Activated CD4-positive, alpha-beta T cell treated with anti-CD3 and anti-CD28 coated beads, Interleukin-2, amount 50 U/mL, for 48 hours (primary cell): ENCODE measurements at places on chromosomes 1 and 21.

- peak; percentile 85 for DNase-seq
These were observed 27.2 kb upstream of the EPS8L3 start for GRCh38 chr1:109790735-109791494.

GRCh38 chr1:86068841-86069756, 87.5 kb downstream of the COL24A1 start:
- DNase-seq = no peak

GRCh38 chr1:99397029-99397428, 132.7 kb downstream of the PLPPR4 start:
- no peak for DNase-seq

DNA sequence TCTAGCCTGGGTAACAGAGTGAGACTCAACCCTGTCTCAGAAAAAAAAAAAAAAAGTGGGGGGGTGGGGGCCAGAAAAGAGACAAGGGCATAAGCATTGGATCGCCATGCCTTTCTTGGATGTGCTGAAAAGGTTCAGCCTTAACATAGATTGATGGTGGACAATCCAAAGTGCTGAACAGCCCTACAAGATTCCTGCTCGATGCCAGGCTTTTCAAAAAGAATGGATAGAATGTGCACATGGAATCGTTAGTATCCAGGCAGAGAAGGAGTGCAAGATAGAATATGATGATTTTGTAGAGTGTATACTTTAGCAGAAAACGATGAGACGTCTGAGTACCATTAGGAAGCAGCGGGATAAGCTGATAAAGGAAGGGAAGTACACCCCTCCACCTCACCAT, 10.9 kb upstream of the COA7 start:
- DNase-seq = no peak

GRCh38 chr1:206461602-206462455, 8.4 kb upstream of the IKBKE start:
- peak; percentile 88 for DNase-seq

DNA sequence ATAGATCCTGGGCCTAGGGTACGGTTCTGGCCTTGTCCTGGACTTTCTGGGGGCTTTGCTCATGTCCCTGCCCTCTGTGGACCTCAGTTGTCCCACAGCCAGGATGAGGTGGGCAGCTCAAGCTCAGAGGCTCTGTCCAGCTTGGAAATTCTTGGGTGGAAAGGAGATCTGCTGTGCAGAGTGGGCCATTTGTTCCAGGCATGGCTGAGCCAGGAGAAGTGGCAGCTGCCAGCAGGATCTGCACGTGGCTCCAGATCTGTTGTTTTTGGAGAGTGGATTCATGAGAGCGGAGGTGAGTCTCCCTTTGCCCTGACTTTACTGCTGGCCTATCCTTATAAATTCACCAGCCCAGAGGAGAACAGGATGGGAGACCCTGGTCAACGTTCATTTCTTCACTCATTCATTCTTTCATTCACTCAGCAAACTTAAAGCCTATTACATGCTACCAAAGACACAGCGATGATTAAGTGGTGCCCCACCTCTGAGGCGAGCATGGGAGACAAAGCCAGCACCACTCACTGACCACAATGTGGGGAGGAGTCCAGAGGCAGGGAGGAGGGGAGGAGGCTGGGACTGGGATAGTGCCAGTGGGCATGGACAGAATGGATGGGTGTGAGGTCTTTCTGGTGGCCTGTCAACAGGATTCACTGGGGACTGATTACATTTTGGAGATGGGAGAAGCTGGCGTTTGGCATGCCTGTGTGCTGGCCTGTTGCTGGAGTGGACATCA, 205.1 kb downstream of the TRABD2B start:
- no peak for DNase-seq

- no peak for DNase-seq
These were observed 105.5 kb downstream of the CRYAA start for GRCh38 chr21:43274022-43274945.
